ENCODE measurements at places on chromosomes 7 and 10.

- H3K27me3 ChIP-seq = no peaks in the 10 kb centered on the region
- no peak for DNase-seq
- no peaks in the 10 kb centered on the region for H3K4me1 ChIP-seq
Observed at GRCh38 chr7:116582164-116582732, 57.4 kb downstream of the CAV1 start.

- DNase-seq = no peak
- H3K36me3 ChIP-seq = no peaks in the 10 kb centered on the region
- no peak overlapping the region for H3K4me3 ChIP-seq
- H3K27me3 ChIP-seq = no peaks in the 10 kb centered on the region
Observed at GRCh38 chr10:112395809-112396530, 22.1 kb downstream of the ACSL5 start.

GRCh38 chr10:25465582-25466372 lies 291.0 kb downstream of the GPR158 start:
- H3K27me3 ChIP-seq = no peaks in the 10 kb centered on the region
- no peak overlapping the region for H3K27ac ChIP-seq
- H3K4me3 ChIP-seq = no peak overlapping the region
- no peaks in the 10 kb centered on the region for H3K4me1 ChIP-seq

GRCh38 chr10:72146071-72146470 lies 57.7 kb upstream of the SPOCK2 start:
- no peak for DNase-seq
- no peak overlapping the region for H3K4me3 ChIP-seq
- H3K27me3 ChIP-seq = no peaks in the 10 kb centered on the region
- H3K36me3 ChIP-seq = no peaks in the 10 kb centered on the region
- no peak overlapping the region for H3K27ac ChIP-seq
- no peaks in the 10 kb centered on the region for H3K4me1 ChIP-seq

GRCh38 chr10:75765789-75766096 lies 334.3 kb downstream of the LRMDA start:
- H3K4me3 ChIP-seq = no peak overlapping the region
- no peak for DNase-seq
- H3K27me3 ChIP-seq = no peaks in the 10 kb centered on the region
- no peaks in the 10 kb centered on the region for H3K36me3 ChIP-seq

GRCh38 chr7:16564909-16565426 lies 38.3 kb downstream of the LRRC72 start:
- no peak overlapping the region for H3K4me3 ChIP-seq
- no peak for DNase-seq
- no peaks in the 10 kb centered on the region for H3K36me3 ChIP-seq

GRCh38 chr7:116315293-116315692 lies 105.0 kb downstream of the TES start:
- H3K27ac ChIP-seq = no peak overlapping the region
- no peaks in the 10 kb centered on the region for H3K36me3 ChIP-seq
- no peak overlapping the region for H3K4me3 ChIP-seq
- H3K27me3 ChIP-seq = no peaks in the 10 kb centered on the region
- DNase-seq = no peak

DNA sequence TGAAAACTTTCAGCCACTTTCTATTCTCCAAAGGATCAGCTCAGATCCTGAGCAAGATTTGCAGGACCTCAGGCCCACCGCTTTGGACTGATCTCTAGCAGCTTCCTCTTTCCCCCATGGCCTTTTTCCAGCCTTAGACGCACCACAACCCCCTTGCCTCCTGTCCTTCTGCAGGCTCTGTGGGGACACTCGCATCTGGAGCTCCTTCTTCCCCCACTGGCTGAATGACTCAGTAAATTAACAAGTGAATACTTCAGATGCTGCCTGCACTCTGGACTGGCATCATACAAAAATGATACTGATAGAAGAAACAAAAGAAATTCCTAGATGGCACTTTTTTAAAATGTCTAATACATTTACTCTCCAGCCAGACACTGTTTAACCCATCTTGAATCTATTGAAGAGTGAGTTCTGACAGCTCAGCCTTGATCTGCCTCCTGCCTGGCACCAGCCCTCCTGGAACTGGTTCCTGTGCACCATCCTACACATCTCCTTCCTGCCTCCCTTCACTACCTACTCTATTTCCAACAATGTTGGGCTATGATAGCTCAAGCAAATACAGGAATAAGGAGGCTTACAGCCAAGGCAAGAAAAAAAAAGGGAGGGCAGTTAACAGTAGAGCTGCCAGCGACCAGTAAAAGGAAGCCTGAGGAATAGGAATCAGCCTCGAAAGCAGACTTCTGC lies 3.3 kb downstream of the FRMPD2 start:
- H3K4me1 ChIP-seq = no peaks in the 10 kb centered on the region
- H3K27me3 ChIP-seq = no peaks in the 10 kb centered on the region
- H3K4me3 ChIP-seq = no peak overlapping the region
- H3K36me3 ChIP-seq = no peaks in the 10 kb centered on the region
- no peak overlapping the region for H3K27ac ChIP-seq
- DNase-seq = no peak

GRCh38 chr10:130232166-130233034 lies 96.2 kb downstream of the GLRX3 start:
- no peaks in the 10 kb centered on the region for H3K4me1 ChIP-seq
- H3K36me3 ChIP-seq = no peaks in the 10 kb centered on the region
- H3K27me3 ChIP-seq = no peaks in the 10 kb centered on the region
- no peak for DNase-seq
- no peak overlapping the region for H3K27ac ChIP-seq

GRCh38 chr7:113094517-113095249 lies 8.1 kb upstream of the GPR85 start:
- no peaks in the 10 kb centered on the region for H3K4me1 ChIP-seq
- H3K27me3 ChIP-seq = no peaks in the 10 kb centered on the region
- DNase-seq = no peak
- no peak overlapping the region for H3K4me3 ChIP-seq
- H3K36me3 ChIP-seq = no peaks in the 10 kb centered on the region

DNA sequence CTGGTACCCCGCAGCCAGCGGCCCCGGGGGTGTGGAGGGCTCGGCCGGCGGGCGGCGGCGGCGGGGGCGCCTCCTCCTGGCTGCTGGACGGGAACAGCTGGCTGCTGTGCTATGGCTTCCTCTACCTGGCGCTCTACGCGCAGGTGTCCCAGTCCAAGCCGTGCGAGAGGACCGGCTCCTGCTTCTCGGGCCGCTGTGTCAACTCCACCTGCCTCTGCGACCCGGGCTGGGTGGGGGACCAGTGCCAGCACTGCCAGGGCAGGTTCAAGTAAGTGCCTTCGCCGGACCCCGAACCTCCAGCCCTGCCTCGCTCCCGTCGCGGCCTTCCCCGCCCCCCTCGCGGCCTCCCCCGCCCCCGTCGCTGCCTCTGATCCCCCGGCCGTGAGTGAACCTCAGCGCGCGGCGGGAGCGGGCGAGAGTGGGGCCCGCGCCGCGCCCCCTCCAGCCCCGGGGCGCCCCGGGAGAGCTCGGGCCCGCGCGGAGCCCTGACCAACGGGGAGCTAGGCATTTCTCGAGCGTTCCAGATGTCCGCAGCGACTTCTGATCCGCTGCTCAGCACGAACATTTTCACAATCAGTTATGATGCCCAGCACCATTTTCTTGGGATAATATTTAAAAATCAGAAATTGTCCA lies 727 bp downstream of the ATRNL1 start:
- H3K36me3 ChIP-seq = no peaks in the 10 kb centered on the region
- DNase-seq = peak; percentile 36
- peak overlapping the region; percentile 95 for H3K27ac ChIP-seq
- no peaks in the 10 kb centered on the region for H3K4me1 ChIP-seq
- H3K27me3 ChIP-seq = no peaks in the 10 kb centered on the region
- peak overlapping the region; percentile 69 for H3K4me3 ChIP-seq

DNA sequence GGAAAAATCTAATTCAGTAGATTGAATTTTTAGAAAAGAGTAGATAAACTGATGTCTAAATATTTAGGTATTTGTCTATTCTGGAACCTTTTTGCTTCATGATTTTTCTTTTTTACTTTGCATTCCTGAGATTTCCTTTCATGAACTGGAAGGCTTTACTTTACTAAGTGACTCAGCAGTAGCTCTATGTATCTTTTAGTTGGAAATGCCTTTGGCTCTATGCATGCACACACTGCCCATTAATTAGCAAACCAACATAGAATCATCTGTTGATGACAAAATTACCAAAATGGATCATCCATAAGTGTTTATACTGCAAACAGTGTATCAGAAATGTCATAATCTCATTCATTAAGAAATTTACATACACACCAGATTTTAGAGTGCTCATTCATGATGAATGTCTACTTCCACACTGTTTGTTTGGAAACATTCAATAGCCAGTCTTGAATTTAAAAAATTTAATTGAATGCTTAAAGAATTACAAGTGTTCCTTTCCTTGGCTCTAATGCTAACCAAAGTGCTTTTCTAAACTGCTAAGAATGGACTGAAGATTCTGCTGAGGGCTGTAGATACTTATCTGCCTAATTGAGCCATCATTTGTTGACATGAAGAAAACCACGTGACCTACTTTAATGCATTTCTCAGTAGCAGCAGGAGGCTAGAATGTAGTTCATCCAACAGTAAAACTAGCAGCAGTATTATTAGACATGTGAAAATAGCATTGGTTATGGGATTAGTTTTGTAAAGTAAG lies 282.0 kb downstream of the ADK start:
- no peak overlapping the region for H3K27ac ChIP-seq
- no peaks in the 10 kb centered on the region for H3K36me3 ChIP-seq
- no peak for DNase-seq
- H3K27me3 ChIP-seq = no peaks in the 10 kb centered on the region
- H3K4me1 ChIP-seq = no peaks in the 10 kb centered on the region

GRCh38 chr10:31586723-31587638 lies 268.0 kb downstream of the ZEB1 start:
- peaks cover 11% of the 10 kb centered on the region for H3K4me1 ChIP-seq
- H3K36me3 ChIP-seq = no peaks in the 10 kb centered on the region
- no peak overlapping the region for H3K4me3 ChIP-seq
- H3K27me3 ChIP-seq = no peaks in the 10 kb centered on the region

GRCh38 chr7:15341817-15342216 lies 220.0 kb downstream of the AGMO start:
- no peaks in the 10 kb centered on the region for H3K27me3 ChIP-seq
- no peak overlapping the region for H3K4me3 ChIP-seq
- no peaks in the 10 kb centered on the region for H3K4me1 ChIP-seq
- DNase-seq = no peak
- H3K27ac ChIP-seq = no peak overlapping the region
- H3K36me3 ChIP-seq = no peaks in the 10 kb centered on the region

- no peaks in the 10 kb centered on the region for H3K27me3 ChIP-seq
- H3K4me1 ChIP-seq = peaks cover 5% of the 10 kb centered on the region
- H3K36me3 ChIP-seq = no peaks in the 10 kb centered on the region
- H3K27ac ChIP-seq = no peak overlapping the region
- DNase-seq = no peak
Observed at GRCh38 chr7:151280388-151281019, 32.0 kb upstream of the SMARCD3 start.

- DNase-seq = no peak
- no peaks in the 10 kb centered on the region for H3K36me3 ChIP-seq
- no peak overlapping the region for H3K4me3 ChIP-seq
- H3K27ac ChIP-seq = no peak overlapping the region
- peaks cover 4% of the 10 kb centered on the region for H3K4me1 ChIP-seq
- no peaks in the 10 kb centered on the region for H3K27me3 ChIP-seq
Observed at GRCh38 chr7:121608785-121609184, 212.7 kb upstream of the FAM3C start.

- H3K36me3 ChIP-seq = no peaks in the 10 kb centered on the region
- DNase-seq = no peak
- H3K27ac ChIP-seq = no peak overlapping the region
- H3K4me3 ChIP-seq = no peak overlapping the region
- no peaks in the 10 kb centered on the region for H3K4me1 ChIP-seq
Observed at GRCh38 chr7:151987748-151988529, 31.7 kb downstream of the GALNTL5 start.

DNA sequence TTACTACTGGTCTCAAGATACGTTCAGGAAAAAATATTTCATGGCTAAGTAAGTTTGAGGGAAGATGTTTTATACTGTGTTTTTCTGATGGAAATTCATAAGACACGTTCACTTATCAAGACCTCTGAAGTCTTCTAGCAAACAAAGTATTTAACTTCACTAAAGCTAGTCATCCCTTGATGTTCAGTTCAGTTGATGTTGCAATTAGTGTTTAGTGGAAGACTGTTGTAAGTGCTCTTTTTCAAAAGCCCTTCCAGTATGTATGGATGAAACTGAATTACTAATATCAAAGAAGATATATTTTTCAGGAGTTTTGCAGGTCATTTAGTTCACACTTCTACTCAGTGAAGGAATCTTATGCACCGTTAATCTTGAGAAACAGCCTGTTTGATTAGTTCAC lies 25.1 kb downstream of the CUL1 start:
- no peaks in the 10 kb centered on the region for H3K27me3 ChIP-seq
- no peak for DNase-seq
- no peak overlapping the region for H3K4me3 ChIP-seq
- H3K27ac ChIP-seq = no peak overlapping the region
- H3K4me1 ChIP-seq = no peaks in the 10 kb centered on the region

DNA sequence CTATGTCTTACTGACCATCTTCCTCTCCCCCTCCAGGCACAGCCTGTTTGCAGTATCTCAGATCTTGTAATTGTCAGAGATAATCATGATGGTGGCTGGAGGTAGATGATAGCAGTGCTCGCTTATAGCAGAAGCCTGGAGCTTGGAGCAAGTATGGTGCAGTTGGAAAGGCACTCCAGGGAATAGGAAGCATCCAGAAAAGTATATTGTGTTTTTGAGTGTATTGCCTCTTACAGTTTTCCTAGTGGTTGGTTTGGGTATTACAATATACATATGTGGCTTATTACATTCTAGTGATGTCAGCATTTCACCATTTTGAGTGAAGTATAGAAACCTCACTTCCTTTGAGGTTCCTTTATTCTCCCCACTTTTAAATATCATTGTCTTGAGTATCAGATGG lies 101.5 kb downstream of the STK31 start:
- H3K4me1 ChIP-seq = no peaks in the 10 kb centered on the region
- no peaks in the 10 kb centered on the region for H3K27me3 ChIP-seq
- H3K4me3 ChIP-seq = no peak overlapping the region
- no peak overlapping the region for H3K27ac ChIP-seq
- H3K36me3 ChIP-seq = no peaks in the 10 kb centered on the region
- DNase-seq = no peak

DNA sequence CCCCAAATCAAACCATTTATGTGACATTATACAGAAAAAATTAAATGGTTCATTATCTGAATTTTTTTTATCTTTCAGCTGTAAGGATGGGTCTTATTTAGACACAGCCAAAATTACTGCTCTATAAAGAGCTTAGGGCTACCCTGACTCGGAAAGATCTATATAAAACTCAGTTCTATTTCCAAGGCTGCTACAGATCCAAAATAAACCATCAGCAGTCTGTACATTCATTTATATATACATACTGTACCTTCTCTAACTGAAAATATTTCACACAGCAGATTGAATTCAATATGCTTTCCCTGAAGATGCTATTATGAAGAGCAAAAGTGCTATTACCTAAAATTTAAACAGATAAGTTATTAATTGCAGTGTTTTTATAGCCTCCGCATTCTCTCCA lies 287.7 kb upstream of the MYO3A start:
- H3K36me3 ChIP-seq = no peaks in the 10 kb centered on the region
- no peak for DNase-seq
- no peaks in the 10 kb centered on the region for H3K4me1 ChIP-seq
- no peak overlapping the region for H3K4me3 ChIP-seq
- no peaks in the 10 kb centered on the region for H3K27me3 ChIP-seq
